ENCODE measurements at places on chromosomes 3 and 15.

- no peak for DNase-seq
Observed at GRCh38 chr3:136404056-136404455, 153.9 kb downstream of the PCCB start.

DNA sequence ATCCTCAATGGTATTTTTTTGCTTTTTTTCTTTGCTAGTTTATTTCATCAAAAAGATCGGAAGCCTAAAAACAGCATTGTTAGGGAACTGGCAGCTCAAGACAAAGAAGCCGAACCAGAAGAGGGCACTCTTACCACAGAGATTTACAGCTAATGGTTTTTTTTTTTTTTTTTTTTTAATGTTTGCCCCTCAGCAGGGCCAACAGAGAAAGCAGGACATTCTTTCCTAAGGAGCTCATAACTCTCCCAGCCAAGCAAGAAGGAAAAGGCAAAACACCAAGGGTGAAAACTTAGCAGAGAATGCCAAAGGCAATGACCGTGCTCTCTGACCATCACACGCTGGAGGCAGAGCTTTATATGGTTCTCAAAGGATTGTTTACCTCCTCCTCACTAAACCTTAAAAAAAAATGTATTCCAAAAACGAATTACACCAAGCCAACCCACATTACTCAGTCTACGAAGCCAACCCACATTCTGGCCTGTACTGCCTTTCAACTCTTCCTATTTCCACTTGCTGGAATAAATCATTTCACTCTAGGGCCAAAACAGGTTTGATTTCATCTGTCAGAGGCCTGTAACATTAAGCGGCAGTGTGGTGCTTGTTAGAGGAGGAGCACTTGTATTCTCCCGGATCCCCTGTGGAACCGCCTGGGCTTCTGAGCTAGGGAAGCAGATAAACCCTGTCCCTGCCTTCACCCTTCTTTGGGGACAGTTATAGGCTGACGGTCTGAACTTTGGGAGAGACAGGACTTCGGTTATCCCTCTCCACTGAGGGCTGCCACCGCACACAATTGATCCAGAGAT lies 35.6 kb upstream of the GYG1 start:
- no peak for DNase-seq

DNA sequence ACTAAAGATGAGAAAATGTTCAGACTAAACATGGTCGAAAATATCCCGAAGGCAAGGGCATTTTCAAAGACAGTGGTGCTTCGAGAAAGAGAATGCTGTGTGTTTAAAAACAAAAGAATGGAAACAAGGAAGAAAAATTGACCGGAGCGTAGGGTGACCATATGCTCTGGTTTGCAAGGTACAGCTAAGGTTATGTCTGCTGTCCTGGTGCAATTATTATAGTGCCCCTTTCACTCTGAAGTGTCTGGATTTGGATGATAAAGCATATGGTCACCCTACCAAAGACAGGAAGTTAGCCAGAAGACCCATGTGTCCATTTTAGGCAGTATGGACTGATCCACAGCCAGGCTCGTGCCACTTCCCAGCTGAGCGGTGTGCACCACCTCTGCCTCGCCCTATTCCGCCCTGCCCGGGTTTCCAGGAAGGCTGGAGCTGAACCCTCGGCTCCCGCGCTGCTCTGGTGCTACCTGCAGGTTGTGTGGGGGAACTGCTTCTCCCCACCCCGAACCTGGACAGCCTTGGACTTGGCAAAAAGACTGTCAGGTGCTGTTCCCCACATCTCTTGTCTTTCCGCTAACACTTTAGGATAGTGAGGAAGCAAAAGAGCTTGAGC lies 25.2 kb downstream of the GOLGA6D start:
- no peak for DNase-seq

DNA sequence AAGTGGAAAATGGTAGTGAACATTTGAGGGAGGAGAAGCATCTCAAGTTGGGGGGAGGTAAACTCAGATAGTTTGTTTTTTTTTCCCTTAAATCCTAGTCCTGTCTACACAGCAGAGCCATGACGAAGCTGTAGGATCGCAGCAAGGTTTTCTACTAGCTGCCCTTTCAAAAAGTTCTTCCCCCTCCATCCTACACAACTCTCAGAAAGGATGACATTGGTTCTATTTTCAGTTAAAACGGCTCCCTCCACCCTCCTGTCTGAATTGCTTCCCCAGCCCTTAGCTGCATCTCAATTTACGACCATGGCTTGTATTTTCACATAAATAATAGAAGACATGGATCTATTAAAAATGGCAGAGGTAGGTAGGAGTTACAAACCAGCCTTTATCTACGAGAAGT lies 2.2 kb downstream of the HOMER2 start:
- no peak for DNase-seq

GRCh38 chr3:145557405-145557804 lies 603.6 kb downstream of the PLOD2 start:
- DNase-seq = no peak

GRCh38 chr15:68733666-68734065 lies 87.0 kb downstream of the ANP32A start:
- DNase-seq = no peak

GRCh38 chr15:65818927-65819562 lies 27.0 kb upstream of the DENND4A start:
- no peak for DNase-seq

Measured in stimulated activated naive CD4-positive, alpha-beta T cell treated with Interleukin-2 at 50 U/mL for 16 hours (primary cell).